ENCODE measurements at places on chromosomes 16 and 17. TPM values are rescaled to one million over a fixed set of nuclear protein-coding genes. Genes with fewer than 3 reads are reported as not detected.

Gene SLC52A1
- 0.55 TPM for total RNA-seq

Gene NPB
- not detected for total RNA-seq

Gene CUEDC1
- 63.6 TPM for total RNA-seq

Gene PRR35
- not detected for total RNA-seq

Gene CFAP97D1
- total RNA-seq = not detected

Gene WSCD1
- total RNA-seq = 5.0 TPM

Gene BCO1
- total RNA-seq = 0.97 TPM

Gene KRT25
- not detected for total RNA-seq

Gene CES1
- total RNA-seq = 26.9 TPM

- H3K36me3 ChIP-seq = no peaks in the 10 kb centered on the region
- H3K27ac ChIP-seq = no peak overlapping the region
- no peak overlapping the region for H3K4me3 ChIP-seq
- H3K27me3 ChIP-seq = peaks cover 46% of the 10 kb centered on the region
- H3K4me1 ChIP-seq = peaks cover 16% of the 10 kb centered on the region
Measured at GRCh38 chr16:89202422-89203215, 2.3 kb upstream of the SLC22A31 start.

DNA sequence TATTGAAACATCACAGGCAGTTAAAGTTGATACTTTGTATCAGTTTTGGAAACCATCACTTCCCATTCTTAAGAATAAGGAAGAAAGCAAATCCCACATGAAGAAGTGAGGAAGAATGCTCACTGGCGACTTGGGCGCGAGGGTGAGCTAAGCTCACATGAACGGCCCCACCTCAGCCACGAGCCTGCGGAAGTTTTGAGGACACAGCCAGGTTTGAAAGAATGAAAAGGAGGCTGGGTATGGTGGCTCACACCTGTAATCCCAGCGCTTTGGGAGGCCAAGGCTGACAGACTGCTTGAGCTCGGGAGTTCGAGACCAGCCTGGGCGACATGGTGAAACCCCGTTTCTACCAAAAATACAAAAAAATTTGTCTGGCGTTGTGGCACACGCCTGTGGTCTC is 110.3 kb upstream of the CHMP6 start:
- H3K27me3 ChIP-seq = no peaks in the 10 kb centered on the region
- no peaks in the 10 kb centered on the region for H3K4me1 ChIP-seq
- H3K36me3 ChIP-seq = no peaks in the 10 kb centered on the region
- no peak overlapping the region for H3K4me3 ChIP-seq

DNA sequence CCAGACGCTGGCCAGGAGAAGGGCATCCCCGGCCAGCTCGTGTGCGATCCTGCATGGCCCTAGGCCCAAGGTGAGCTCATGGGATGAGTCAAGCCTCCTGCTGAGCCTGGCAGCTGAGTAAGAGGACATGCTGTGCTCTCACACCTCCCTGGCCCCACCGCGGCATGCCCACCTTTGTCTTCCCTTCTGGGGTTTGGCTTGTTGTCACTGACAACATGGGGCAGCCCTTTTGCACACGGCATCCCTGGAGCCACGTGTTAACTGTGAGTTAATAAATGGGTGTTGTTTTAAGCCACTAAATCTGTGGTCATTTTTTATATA is 8.9 kb upstream of the TNS4 start:
- H3K4me3 ChIP-seq = no peak overlapping the region
- peak; percentile 61 for DNase-seq
- H3K27ac ChIP-seq = peak overlapping the region; percentile 14
- H3K27me3 ChIP-seq = no peaks in the 10 kb centered on the region
- H3K4me1 ChIP-seq = no peaks in the 10 kb centered on the region

DNA sequence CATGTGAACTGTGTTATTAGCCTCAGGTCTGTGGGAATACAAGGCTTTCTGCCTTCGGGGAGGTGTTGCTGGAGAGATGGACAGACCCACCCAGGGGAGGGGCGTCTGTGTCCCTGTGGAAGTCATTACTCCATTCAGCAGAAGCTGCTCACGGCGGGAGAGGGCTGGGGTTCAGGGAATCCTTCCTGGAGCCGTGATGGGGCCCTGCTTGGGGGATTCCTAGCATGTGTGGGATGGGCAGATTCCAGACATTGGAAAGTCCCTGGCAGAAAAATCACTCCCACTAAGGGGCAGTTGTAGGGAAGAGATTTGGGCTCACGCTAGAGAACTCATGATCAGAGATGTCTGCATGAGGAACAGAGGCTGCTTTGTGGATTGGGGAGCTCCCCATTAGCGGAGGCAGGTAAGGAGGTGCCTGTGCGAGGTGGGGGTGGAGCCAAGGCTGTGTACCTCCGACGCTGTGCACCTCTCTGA is 56.3 kb upstream of the IL34 start:
- peak; percentile 37 for DNase-seq
- H3K36me3 ChIP-seq = no peaks in the 10 kb centered on the region
- H3K27me3 ChIP-seq = no peaks in the 10 kb centered on the region
- peak overlapping the region; percentile 52 for H3K27ac ChIP-seq

DNA sequence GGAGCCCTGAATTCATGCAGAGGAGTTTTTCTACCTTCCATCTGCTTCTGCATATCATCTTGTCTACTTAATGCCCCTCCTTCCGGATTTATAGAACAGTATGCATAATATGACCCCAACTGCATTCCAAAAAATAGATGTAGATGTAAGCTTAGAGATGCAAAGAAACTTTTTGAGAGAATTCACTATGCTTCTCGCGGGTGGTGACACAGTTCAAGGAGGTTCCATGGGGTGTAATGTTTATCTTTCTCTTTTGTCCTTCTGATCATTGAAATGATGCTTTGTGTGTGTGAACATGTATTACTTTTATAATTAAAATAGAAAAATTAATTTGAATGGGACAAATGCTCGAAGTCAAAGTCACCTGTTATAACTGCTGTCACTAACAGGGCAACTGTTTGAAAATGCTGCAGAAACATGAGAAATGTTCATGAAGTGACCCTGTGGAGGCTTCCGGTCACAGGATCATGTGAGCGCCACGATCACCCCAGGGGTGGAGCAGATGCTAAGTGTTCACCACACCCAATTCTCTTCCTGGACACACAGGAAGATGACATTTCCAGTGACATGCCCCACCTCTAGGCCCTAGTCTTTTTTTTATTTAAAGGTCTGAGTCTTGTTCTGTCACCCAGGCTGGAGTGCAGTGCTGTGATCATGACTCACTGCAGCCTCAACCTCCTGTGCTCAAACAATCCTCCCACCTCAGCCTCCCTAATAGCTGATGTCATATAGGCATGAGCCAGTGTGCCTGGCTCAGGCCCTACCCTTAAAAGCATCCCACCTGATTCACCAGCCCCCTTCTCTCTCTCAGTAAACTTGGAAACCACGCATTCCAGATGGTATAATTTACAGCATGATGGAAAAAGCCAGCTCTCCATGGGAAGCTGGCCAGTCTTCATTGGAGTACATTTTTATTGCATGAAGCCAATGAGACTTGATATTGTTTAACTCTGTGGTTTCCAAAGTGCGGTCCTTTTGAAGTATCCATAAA is 21.0 kb upstream of the AGRP start:
- H3K4me3 ChIP-seq = no peak overlapping the region
- no peaks in the 10 kb centered on the region for H3K4me1 ChIP-seq
- DNase-seq = no peak
- H3K27me3 ChIP-seq = no peaks in the 10 kb centered on the region

GRCh38 chr16:85759136-85759535 is 8.2 kb upstream of the C16orf74 start:
- H3K4me3 ChIP-seq = no peak overlapping the region
- H3K27ac ChIP-seq = no peak overlapping the region
- H3K36me3 ChIP-seq = no peaks in the 10 kb centered on the region

DNA sequence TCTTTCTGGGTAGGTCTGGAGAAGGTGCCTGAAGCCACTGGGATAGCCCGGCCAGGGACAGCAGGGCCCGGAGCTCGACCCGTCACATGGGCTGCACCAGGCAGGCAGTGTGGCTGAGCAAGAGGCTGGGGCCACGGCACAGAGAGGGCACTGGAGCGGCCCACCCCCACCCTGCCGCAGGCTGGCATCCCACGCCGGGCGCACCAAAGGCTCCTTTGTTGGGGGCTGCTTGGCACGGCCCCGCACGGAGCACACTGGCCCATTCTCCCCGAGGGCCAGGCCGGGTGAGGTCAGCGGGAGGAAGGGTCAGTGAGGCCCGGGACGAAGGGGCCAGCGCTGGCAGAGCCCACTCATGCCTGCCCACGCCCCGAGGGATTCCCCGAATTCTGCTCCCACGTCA is 36.5 kb upstream of the PVALEF start:
- H3K27me3 ChIP-seq = no peaks in the 10 kb centered on the region
- H3K36me3 ChIP-seq = no peaks in the 10 kb centered on the region
- no peak overlapping the region for H3K27ac ChIP-seq
- DNase-seq = no peak
- no peak overlapping the region for H3K4me3 ChIP-seq

- H3K4me3 ChIP-seq = no peak overlapping the region
- no peaks in the 10 kb centered on the region for H3K4me1 ChIP-seq
- H3K27ac ChIP-seq = no peak overlapping the region
Measured at GRCh38 chr16:24555346-24555872, 16.0 kb downstream of the RBBP6 start.

DNA sequence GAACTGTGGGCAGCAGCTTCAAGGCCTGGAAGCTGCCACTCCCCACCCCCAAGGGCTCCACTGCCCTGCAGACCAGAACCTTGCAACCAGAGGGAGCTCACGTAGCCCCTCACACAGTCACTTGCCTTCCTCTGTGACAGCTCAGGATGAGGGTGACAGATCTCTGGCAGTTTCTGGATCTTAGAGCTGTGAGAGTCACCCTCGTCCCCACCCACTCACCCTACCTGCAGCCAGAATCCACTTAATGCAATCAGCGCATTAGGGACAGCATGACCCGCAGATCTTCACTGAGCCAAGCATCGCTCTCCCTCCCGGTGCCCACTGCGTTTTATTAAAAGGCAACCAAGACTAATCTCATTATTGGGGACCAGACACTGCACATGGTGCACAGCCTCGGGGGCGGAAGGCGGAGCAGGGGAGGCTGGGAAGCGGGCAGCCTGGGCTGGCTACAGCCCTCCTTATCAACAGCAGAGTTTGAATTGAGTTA is 3.5 kb downstream of the CYB561 start:
- no peak for DNase-seq
- H3K36me3 ChIP-seq = no peaks in the 10 kb centered on the region
- peaks cover 4% of the 10 kb centered on the region for H3K4me1 ChIP-seq
- H3K27me3 ChIP-seq = no peaks in the 10 kb centered on the region
- H3K4me3 ChIP-seq = no peak overlapping the region

DNA sequence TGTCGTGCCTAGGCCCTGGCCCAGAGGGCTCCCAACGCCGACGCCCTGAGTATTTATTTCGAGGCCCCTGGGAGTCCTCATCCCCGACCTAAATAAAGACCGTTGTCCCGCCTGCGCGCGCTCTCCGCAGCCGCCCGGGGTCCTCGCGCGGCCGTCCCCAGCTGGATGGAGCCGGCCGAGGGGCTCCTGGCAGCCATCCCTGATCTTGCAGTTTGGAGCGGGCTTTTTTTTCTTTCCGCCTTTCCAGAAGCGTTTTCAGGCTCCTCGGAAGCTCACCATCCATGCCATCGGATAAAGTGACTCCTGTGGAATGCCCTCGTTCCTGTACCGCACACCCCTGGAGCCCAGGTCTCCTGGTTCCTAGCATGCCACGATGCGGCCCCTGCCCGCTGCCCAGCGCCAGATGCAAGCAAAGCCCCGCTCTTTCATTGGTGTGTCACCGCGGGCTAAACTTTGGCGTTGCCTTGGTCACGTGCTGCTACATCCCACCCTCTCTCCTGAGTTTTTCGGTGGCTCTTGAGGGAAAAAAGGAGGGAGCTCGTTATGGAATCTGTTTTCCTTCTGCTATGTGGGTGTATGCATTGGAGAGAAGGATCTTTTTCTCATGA is 716 bp downstream of the TMEM94 start:
- H3K27me3 ChIP-seq = no peaks in the 10 kb centered on the region
- peaks cover 11% of the 10 kb centered on the region for H3K4me1 ChIP-seq
- peak; percentile 52 for DNase-seq
- no peaks in the 10 kb centered on the region for H3K36me3 ChIP-seq
- H3K4me3 ChIP-seq = peak overlapping the region; percentile 84

DNA sequence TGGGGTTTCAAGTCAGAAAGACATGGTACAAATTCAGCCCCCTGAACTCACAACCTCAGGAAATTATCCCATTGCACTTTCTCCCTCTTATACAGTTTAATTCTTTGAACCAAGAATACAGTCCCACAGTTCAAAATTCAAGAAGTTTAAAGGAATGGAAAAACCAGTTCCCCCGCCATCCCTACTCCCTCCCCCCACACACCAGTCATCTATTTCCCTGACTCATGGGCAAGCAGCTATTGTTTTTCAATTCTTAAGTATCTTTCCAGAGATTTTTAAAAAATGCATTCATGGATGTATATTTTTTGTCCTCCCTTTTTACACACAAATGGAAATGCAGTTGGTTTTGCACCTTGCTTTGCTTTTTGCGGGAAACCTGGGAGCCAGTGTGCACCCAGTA is 7.3 kb downstream of the SYCE1L start:
- no peak for DNase-seq
- H3K27ac ChIP-seq = no peak overlapping the region
- no peak overlapping the region for H3K4me3 ChIP-seq
- no peaks in the 10 kb centered on the region for H3K4me1 ChIP-seq
- no peaks in the 10 kb centered on the region for H3K36me3 ChIP-seq

DNA sequence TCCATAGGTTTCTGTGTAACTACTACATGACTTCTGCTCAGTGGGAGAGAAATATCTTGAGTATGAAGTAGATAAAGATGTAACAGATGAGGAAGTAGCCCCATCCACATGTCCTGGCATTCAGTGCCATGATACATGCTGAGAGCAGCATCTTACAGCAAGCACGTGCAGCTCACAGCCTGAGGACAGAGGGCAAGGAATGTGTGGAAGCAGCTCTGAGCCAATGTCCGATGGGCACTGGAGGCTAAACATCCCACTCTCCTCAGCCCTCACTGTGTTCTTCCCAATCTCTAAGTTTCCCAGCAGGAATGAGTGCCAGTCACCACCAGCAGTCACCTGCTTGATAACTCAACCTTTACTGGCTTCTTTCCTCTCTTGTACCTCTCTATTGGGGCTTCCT is 40.4 kb downstream of the CFDP1 start:
- H3K27me3 ChIP-seq = no peaks in the 10 kb centered on the region
- no peak for DNase-seq
- H3K27ac ChIP-seq = peak overlapping the region; percentile 17
- H3K4me1 ChIP-seq = peaks cover 5% of the 10 kb centered on the region

- H3K4me3 ChIP-seq = no peak overlapping the region
- no peak for DNase-seq
- no peaks in the 10 kb centered on the region for H3K4me1 ChIP-seq
Measured at GRCh38 chr16:87806261-87806640, 40.5 kb upstream of the KLHDC4 start.

- H3K4me1 ChIP-seq = no peaks in the 10 kb centered on the region
- H3K4me3 ChIP-seq = no peak overlapping the region
- no peaks in the 10 kb centered on the region for H3K27me3 ChIP-seq
- no peaks in the 10 kb centered on the region for H3K36me3 ChIP-seq
- H3K27ac ChIP-seq = no peak overlapping the region
- no peak for DNase-seq
Measured at GRCh38 chr17:32523017-32523680, 36.4 kb downstream of the CDK5R1 start.

- H3K4me1 ChIP-seq = no peaks in the 10 kb centered on the region
- no peak overlapping the region for H3K27ac ChIP-seq
- H3K4me3 ChIP-seq = no peak overlapping the region
- no peak for DNase-seq
- H3K36me3 ChIP-seq = no peaks in the 10 kb centered on the region
Measured at GRCh38 chr17:47210105-47210504, 957 bp downstream of the MYL4 start.

All from uterus (tissue), 4 donors.